Neural crest cell (in vitro differentiated cells): ENCODE measurements at places on chromosomes 11 and 22. TPM values are rescaled to one million over a fixed set of nuclear protein-coding genes. Genes with fewer than 3 reads are reported as not detected.

Gene SLC5A12
- 3.4 and 4.1 TPM in 2 replicates for total RNA-seq

DNA sequence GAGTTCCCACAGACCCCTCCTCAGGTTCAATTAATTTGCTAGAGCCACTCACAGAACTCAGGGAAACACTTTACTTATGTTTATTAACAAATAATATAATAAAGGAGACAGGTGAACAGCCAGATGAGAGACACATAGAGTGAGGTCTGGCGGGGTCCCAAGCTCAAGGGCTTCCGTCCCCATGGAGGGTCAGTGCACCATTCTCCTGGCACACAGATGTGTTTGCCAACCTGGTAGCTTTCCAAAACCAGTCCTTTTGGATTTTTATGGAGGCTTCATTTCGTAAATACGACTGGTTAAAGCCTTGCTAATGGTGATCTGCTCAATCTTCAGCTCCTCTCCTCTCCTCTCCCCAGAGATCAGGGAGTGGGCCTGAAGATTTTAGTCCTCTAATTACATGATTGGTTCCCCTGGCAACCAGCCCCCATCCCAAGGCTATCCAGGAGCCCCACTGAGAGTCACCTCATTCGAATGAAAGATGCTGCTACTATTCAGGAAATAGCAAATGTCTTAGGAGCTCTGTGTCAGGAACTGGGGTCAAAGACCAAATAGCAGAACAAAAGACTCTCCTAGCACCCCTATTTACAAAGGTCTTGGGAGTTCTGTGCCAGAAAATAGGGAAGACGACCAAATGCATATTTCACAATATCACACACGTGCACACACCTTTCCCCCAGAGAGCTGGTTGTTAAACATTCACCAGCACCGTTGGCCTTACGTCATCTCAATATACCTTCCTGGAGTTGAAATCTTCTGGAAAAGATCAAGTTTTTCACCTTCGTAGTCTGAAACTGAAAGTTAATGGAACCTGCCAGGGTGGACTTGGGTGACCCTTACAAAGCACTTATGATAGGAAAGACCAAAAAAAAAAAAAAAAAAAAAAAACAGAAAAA lies 23.8 kb upstream of the CAPRIN1 start:
- no peak for DNase-seq

Gene ELFN2
- total RNA-seq = 0.09 and 0.27 TPM in 2 replicates

- no peak for DNase-seq
Measured at GRCh38 chr22:27588268-27588667, 213.3 kb downstream of the MN1 start.

GRCh38 chr22:39289533-39289932 lies 29.9 kb downstream of the RPL3 start:
- DNase-seq = no peak

Gene RASD2
- total RNA-seq = not detected in 2 replicates

Gene BCR
- total RNA-seq = 49.5 and 54.2 TPM in 2 replicates

- peak; percentile 91 for DNase-seq
Measured at GRCh38 chr22:46355369-46355995, 20.0 kb downstream of the TRMU start.

Gene POTEH
- not detected in 2 replicates for total RNA-seq

GRCh38 chr11:4704790-4705334 lies 278 bp downstream of the MMP26 start:
- no peak for DNase-seq

Gene ZBTB16
- total RNA-seq = 36.6 and 39.4 TPM in 2 replicates

- no peak for DNase-seq
Measured at GRCh38 chr22:30348809-30349208, 7.9 kb downstream of the SF3A1 start.

DNA sequence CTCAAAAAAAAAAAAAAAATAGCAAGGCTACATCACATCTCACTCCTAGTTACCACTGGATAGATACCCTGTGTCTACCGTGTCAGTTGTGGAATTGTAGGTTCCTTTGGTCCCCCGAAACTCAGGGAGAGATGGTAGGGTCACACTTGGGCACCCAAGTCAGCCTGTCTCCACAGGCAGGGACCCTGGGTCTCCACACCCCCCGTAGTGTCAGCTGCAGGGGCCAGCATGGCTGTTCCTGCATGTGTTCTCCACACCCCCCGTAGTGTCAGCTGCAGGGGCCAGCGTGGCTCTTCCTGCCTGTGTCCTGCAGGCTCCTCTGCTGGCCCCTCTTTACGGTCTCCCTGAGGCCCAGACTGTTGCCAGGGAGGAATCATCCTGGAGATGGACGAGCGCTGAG lies 282.1 kb downstream of the BRD1 start:
- no peak for DNase-seq

DNA sequence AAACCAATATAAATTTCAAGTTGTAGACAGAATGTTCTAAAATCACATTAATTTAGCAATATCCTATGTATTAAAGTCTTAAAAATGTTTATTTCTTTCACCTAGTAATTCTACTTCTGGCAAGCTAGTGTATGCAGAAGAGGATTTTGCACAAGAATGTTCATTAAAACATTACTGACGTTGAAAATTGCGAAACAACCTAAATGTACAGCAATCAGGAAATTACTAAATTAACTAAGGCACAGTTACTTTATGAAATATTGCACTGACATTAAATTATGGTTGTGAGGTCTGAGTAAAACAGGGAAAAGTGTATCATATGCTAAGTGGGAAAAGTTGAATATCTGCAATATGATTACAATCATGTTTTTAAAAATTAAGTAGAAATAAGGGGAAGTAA lies 4.1 kb downstream of the SLC36A4 start:
- no peak for DNase-seq

- DNase-seq = no peak
Measured at GRCh38 chr11:93464927-93465540, 78.2 kb downstream of the SMCO4 start.

GRCh38 chr22:37267135-37267587 lies 15.1 kb upstream of the CYTH4 start:
- peak; percentile 76 for DNase-seq

DNA sequence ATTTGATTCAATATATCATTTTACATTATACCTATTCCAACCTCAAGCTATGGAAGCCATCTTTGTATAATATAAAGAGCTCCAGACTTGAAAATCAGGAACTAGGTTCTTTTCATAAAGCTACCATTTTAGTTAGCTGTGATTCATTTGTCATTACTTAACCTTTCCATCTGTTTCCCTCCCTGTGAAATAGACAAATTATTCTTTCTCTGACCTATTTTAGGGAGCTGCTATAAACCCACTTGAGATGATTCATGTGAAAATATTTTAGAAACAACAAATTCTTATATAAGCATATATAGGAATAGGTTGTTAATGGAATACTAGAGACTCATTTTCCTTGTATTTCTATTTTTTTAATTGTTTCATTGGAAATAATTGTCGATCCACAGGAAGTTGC lies 1012.1 kb downstream of the OPCML start:
- no peak for DNase-seq

DNA sequence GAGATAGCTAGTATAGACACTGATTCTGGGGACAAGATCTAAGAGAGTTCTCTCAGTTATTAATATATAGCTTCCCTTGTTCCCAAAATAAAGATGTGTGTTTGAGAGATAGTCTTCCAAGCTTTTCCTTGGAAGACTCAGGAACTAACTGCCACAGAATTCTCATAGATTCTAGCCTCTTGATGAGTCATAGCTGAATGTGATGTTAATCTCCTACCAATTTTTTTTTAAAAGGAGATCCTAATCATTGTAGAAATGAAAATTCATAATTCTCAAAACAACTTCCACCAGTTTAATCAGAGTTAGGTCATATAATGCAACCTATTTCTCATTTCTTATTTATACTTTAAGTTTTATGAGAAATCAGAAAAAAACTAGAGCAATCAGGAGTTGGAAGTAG lies 148.8 kb downstream of the JRKL start:
- no peak for DNase-seq

Gene P2RY6
- not detected in 2 replicates for total RNA-seq
